T-cell (primary cell): ENCODE measurements at places on chromosomes 6 and 20.

GRCh38 chr20:50496773-50497385 lies 13.3 kb upstream of the PTPN1 start:
- peaks cover 2% of the 10 kb centered on the region for H3K27me3 ChIP-seq
- H3K36me3 ChIP-seq: no peaks in the 10 kb centered on the region
- no peaks in the 10 kb centered on the region for H3K4me1 ChIP-seq

DNA sequence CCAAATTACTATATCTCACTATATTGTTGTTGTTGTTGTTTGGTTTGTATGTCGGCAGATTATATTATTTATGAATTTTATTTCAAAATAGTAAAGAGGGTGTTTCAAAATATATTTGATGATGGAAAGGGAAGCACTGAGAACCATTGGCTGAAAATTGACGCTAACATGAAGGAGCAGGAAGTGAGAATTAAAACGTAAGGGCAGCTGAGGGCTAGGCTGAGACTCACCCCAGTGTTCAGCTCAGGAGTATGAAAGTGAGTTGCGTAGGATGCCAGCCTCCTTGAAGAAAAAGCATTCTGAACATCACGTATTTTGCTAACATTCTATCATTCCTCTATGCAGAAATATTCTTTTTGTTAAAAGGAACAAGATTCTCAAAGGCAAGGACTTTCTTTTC lies 10.7 kb upstream of the IPCEF1 start:
- no peaks in the 10 kb centered on the region for H3K27me3 ChIP-seq
- H3K27ac ChIP-seq: no peak overlapping the region
- no peak for DNase-seq
- no peaks in the 10 kb centered on the region for H3K36me3 ChIP-seq
- H3K4me1 ChIP-seq: no peaks in the 10 kb centered on the region

- no peaks in the 10 kb centered on the region for H3K27me3 ChIP-seq
- peak; percentile 44 for DNase-seq
- H3K4me3 ChIP-seq: no peak overlapping the region
- H3K36me3 ChIP-seq: no peaks in the 10 kb centered on the region
Measured at GRCh38 chr6:148144917-148145521, 197.6 kb upstream of the SASH1 start.

- H3K4me1 ChIP-seq: no peaks in the 10 kb centered on the region
- H3K4me3 ChIP-seq: no peak overlapping the region
- no peaks in the 10 kb centered on the region for H3K36me3 ChIP-seq
- no peak overlapping the region for H3K27ac ChIP-seq
Measured at GRCh38 chr6:36656441-36656840, 22.1 kb upstream of the CDKN1A start.

GRCh38 chr20:64106981-64107735 lies at the start of gene NPBWR2:
Gene NPBWR2, minus strand, starts transcription at chr20:64107565. Its CDS starts 734 bp downstream, at chr20:64106831.
- H3K27me3 ChIP-seq: no peaks in the 10 kb centered on the region
- no peaks in the 10 kb centered on the region for H3K4me1 ChIP-seq
- H3K36me3 ChIP-seq: no peaks in the 10 kb centered on the region
- H3K27ac ChIP-seq: no peak within 1 kb of the TSS

GRCh38 chr20:33914919-33915318 lies 78.8 kb upstream of the RALY start:
- no peak overlapping the region for H3K27ac ChIP-seq
- H3K36me3 ChIP-seq: no peaks in the 10 kb centered on the region
- peaks cover 2% of the 10 kb centered on the region for H3K4me1 ChIP-seq

GRCh38 chr20:59729506-59729905 lies 125.2 kb downstream of the PHACTR3 start:
- no peaks in the 10 kb centered on the region for H3K36me3 ChIP-seq
- no peak overlapping the region for H3K4me3 ChIP-seq
- no peaks in the 10 kb centered on the region for H3K4me1 ChIP-seq

DNA sequence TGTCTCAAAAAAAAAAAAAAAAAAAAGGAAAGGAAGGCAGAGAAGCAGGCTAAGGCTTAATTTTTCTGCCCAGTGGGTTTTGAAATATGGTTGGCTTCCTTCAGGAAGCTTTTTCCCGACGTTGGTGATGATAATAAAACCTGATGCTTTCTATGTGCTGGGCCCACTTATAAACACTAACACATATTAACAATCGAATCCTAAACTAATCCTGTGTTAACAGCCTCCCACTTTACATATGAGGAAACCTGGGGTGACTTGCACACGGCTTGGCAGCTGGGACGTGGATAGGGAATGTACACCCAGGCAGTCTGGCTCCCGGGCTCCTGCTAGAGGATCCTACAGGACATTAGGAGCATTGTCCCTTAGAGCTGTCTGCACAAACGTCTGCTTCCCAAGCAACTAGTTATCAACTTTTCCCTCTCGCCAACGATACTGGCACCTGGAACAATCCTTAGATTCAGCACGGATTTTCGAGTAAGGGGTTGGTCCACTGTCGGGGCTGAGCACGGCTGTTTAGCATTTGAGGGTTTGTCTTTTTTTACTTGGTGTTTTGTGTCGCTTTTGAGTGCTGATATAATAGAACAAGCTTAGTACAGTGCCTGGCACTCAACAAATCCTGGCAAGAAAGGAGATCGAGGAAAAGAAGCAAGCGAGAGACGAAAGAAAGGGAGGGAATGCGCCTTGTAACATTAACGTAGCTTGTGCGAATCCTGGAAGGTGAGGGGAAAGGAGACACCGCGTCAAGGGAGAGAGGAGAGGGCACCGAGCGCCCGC lies 622 bp upstream of the KIZ start:
- peak overlapping the region; percentile 41 for H3K27ac ChIP-seq
- H3K27me3 ChIP-seq: peaks cover 5% of the 10 kb centered on the region
- no peaks in the 10 kb centered on the region for H3K36me3 ChIP-seq
- H3K4me1 ChIP-seq: peaks cover 13% of the 10 kb centered on the region
- no peak for DNase-seq
- H3K4me3 ChIP-seq: peak overlapping the region; percentile 49

DNA sequence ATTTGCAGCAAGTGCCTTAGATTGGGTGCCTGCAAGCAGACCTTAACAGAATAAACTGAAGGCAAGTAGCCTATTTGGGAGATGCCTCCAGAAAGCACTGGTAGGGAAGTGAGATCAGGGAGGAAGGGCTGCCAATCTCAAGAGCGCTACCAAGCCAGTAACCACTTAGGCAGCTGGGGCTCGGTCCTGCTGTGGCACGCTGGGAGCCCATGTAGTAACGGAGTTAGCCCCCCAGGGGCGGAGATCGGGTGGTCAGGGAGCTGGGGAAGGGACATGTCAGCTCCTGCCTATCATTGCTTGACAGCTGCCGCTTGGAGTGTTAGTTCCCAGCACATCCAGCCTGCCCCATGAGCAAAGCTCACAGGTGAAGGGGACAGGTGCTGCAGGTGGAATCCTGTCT lies 127.0 kb downstream of the CEBPB start:
- DNase-seq: no peak
- H3K4me1 ChIP-seq: no peaks in the 10 kb centered on the region
- H3K27me3 ChIP-seq: peaks cover 43% of the 10 kb centered on the region
- H3K36me3 ChIP-seq: no peaks in the 10 kb centered on the region
- no peak overlapping the region for H3K27ac ChIP-seq

DNA sequence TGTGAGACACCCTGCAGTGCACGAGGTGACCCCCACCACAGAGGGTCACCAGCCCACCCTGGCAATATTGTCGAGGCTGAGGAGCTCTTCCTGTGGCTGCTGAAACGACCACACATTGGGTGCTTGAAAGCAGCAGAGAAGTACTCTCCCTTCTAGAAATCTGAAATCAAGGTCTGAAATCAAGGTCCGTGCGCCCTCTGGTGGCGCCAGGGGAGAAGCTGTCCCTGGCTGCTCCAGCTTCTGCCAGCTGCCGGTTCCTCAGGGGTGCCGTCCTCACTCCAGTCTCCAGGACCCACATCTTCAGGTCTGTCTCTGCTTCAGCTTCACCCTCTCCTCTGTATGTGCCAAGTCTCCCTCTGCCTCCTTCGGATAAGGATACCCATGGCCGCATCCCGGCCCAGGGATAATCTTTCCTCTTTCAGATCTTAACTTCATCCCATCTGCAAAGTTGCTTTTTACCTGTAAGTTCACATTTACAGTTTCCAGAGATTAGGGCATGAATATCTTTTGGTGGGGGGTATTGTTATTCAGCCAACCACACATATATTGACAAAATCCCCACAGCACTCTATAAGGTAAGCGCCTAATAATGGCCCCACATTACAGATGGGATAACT lies 108.3 kb upstream of the PHACTR3 start:
- no peak overlapping the region for H3K4me3 ChIP-seq
- H3K27ac ChIP-seq: no peak overlapping the region
- no peaks in the 10 kb centered on the region for H3K36me3 ChIP-seq
- H3K4me1 ChIP-seq: no peaks in the 10 kb centered on the region
- peak; percentile 58 for DNase-seq

- H3K27ac ChIP-seq: no peak overlapping the region
- no peak for DNase-seq
- peaks cover 10% of the 10 kb centered on the region for H3K4me1 ChIP-seq
- peaks cover 13% of the 10 kb centered on the region for H3K36me3 ChIP-seq
- H3K27me3 ChIP-seq: no peaks in the 10 kb centered on the region
Measured at GRCh38 chr20:48932375-48932941, 10.9 kb downstream of the ARFGEF2 start.

DNA sequence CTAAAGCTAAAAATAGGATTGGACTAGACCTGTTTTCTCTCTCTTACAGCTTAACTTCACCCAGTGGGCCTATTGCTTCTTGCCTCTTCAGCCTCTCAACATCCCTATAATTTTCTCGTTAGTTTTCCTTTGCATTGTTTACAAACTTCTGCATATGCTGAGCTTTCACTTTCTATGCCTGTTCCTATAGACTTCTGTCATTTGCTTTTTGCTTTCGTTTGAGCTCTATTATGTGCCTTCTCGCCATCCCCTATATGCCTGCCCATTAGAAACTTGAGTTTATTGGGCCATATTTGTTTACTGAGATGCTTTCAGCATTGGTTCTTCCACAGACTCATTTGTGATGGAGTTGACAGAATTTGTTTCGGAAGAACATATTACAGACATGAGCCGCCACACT lies 40.9 kb downstream of the NCOA7 start:
- peak overlapping the region; percentile 71 for H3K27ac ChIP-seq
- H3K27me3 ChIP-seq: no peaks in the 10 kb centered on the region
- DNase-seq: no peak
- H3K36me3 ChIP-seq: no peaks in the 10 kb centered on the region

DNA sequence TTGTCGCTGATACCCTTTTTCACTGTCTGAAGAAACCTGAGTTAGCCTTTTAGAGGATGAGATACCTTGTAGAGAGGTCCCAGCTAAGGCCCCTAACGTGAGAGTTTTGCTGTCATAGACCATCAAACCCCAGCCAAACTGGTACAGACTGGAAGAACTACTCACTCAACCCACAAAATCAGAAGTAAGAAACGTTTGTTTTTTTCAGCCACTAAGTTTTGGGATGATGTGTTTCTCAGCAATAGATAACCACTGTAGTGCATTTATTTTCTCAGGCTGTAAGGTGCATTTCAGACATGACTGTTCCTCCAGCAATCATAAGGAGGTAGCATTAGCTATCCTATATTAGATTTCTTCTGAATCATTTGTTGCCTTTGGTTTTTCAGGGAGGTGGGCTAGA lies 407.3 kb upstream of the FLRT3 start:
- H3K36me3 ChIP-seq: no peaks in the 10 kb centered on the region
- no peaks in the 10 kb centered on the region for H3K4me1 ChIP-seq
- DNase-seq: no peak
- H3K27ac ChIP-seq: no peak overlapping the region

DNA sequence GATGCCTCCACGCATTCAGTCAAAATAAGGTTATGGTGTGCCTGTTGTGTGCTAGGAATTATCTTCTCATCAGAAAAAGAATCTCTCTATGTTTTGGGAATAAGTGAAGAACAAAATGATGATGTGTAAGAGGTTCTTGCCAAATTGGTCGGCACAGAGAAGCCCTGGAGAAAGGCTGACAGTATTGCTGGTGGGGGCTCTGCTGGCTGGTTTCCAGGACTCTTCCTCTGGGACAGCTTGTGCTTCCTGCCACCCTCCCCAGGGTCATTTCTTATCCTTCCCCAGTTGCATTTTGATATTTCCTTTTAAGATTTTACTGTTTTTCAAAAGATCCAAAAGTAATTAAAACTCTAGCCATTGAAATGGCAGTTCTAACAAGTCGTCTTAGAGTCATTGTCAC lies 22.1 kb downstream of the CST4 start:
- no peaks in the 10 kb centered on the region for H3K27me3 ChIP-seq
- H3K27ac ChIP-seq: no peak overlapping the region
- DNase-seq: no peak
- no peak overlapping the region for H3K4me3 ChIP-seq
- no peaks in the 10 kb centered on the region for H3K36me3 ChIP-seq

GRCh38 chr20:11153819-11154218 lies 480.0 kb upstream of the JAG1 start:
- no peaks in the 10 kb centered on the region for H3K4me1 ChIP-seq
- no peak overlapping the region for H3K27ac ChIP-seq
- H3K36me3 ChIP-seq: no peaks in the 10 kb centered on the region
- no peaks in the 10 kb centered on the region for H3K27me3 ChIP-seq
- H3K4me3 ChIP-seq: no peak overlapping the region
- DNase-seq: no peak

DNA sequence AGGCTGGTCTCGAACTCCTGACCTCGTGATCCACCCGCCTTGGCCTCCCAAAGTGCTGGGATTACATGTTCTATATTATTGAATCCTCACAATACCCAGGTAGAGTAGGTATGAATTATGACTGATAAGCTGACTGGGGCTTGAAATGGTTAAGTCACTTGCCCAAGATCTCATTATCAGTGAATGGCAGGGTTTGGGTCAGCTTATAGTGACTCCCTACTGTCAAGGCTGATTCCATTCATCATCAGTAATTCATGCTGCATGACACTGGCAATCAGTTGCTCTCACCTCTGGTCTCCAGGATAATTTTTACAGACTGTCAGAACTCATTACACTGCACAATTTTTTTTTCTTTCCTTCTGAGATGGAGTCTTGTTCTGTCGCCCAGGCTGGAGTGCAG lies 127.6 kb downstream of the KIF13A start:
- H3K27me3 ChIP-seq: peaks cover 3% of the 10 kb centered on the region
- H3K36me3 ChIP-seq: no peaks in the 10 kb centered on the region
- H3K4me1 ChIP-seq: no peaks in the 10 kb centered on the region
- no peak for DNase-seq

DNA sequence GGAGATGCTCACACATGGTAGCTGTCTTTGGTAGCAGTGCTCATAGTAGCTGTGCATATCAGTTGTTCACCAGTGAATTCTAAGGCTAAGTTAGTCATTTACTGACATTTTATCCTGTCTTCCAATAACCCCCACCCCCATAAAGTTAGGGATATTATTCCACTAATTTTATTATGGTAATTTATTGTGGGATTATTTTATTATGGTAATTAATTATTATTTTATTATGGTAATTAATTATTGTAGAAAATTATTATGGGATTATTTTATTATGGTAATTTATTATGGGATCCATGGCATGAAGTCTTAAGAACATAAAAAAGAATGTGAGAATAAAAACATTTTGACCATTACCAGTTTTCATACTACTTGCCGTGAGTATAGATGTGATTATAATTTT lies 406.5 kb downstream of the LAMA2 start:
- no peaks in the 10 kb centered on the region for H3K36me3 ChIP-seq
- H3K27me3 ChIP-seq: no peaks in the 10 kb centered on the region
- DNase-seq: no peak
